Suppressor macrophage (primary cell): ENCODE measurements at places on chromosomes 6 and 20.

GRCh38 chr6:145329257-145329656, 406.1 kb downstream of the EPM2A start:
- DNase-seq = no peak

- DNase-seq = no peak
Measured at GRCh38 chr20:10783707-10784553, 110.1 kb upstream of the JAG1 start.

GRCh38 chr6:53128842-53129241, 19.8 kb downstream of the GCM1 start:
- DNase-seq = no peak

- no peak for DNase-seq
Measured at GRCh38 chr6:82381278-82381677, 17.7 kb downstream of the TPBG start.

GRCh38 chr20:45963059-45964005, 8.7 kb downstream of the ZNF335 start:
- peak; percentile 37 for DNase-seq

GRCh38 chr6:1554476-1555310, 55.0 kb upstream of the FOXC1 start:
- peak; percentile 69 for DNase-seq

GRCh38 chr6:17059022-17059421, 42.8 kb upstream of the STMND1 start:
- DNase-seq = no peak

GRCh38 chr20:42494290-42494689, 695.4 kb downstream of the PTPRT start:
- DNase-seq = no peak

DNA sequence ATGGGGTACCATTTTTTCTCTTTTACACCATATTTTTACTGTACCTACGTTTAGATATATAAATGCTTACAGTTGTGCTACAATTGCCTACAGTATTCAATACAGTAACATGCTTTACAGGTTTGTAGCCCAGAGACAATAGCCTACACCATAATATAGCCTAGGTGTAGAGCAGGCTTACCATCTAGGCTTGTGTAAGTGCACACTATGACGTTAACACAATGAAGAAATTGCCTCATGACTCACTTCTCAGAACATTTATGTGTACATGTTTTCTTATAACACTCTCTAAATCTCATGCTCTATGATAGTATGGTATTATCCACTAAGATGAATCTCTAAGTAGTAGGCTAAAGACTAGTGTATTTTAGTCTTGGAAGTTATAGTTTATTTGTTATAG, 13.5 kb downstream of the GPR63 start:
- DNase-seq = no peak

DNA sequence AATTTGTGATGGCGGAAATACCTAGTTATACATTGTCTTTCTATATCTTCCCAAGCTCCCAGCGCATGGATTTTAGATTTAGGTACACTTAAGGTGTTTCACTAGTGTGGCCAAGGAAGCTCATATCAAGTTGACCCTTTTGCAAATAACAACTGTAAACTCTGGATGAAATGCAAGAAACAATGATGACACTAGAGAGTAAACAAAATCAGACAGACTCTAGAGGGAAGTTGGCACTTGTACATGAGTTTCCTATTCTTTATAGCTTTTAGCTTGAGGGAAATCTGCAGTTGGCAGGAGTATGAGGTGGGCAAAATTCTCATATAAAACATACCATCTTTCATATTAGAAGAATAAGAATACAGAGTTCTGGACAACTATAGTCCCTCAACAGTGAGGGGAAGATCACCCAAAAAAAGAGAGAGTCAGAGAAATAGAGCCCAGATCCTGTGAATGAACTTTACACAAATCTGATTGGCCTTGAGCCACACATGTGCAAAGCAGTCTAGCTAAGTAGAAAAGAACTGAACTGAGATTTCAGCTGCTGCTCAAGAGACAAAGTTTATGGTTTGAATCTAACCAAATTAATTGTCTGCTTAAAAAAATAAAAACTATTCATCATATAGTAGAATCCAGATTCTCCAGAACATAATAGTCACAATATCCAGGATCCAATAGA, 26.1 kb downstream of the TXLNB start:
- DNase-seq = peak; percentile 12

DNA sequence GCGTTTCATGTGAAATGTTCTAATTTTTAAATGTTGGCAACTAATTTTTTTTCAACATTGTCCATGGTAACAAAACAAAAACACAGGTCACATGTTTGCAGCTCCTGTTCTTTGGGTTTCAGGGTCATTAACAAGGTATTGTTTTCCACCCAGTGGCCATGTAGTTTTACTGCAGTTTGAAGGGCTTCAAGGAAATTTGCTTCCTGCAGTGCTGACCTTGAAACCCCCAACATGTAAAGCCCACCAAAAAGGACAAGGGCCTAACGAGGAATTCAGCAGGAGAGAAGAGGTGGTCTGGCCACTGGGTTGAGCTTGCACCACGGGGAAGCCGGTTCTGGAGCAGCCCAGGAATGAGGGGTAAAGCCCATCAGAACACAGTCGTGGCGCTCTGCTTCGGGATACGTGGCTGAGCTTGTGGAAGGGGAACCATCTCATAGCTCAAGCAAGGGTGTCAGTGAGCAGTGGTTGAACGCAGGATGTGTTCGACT, 13.9 kb upstream of the KLHL31 start:
- DNase-seq = peak; percentile 62

GRCh38 chr20:3045042-3045815, 623 bp upstream of the MRPS26 start:
- peak; percentile 63 for DNase-seq

DNA sequence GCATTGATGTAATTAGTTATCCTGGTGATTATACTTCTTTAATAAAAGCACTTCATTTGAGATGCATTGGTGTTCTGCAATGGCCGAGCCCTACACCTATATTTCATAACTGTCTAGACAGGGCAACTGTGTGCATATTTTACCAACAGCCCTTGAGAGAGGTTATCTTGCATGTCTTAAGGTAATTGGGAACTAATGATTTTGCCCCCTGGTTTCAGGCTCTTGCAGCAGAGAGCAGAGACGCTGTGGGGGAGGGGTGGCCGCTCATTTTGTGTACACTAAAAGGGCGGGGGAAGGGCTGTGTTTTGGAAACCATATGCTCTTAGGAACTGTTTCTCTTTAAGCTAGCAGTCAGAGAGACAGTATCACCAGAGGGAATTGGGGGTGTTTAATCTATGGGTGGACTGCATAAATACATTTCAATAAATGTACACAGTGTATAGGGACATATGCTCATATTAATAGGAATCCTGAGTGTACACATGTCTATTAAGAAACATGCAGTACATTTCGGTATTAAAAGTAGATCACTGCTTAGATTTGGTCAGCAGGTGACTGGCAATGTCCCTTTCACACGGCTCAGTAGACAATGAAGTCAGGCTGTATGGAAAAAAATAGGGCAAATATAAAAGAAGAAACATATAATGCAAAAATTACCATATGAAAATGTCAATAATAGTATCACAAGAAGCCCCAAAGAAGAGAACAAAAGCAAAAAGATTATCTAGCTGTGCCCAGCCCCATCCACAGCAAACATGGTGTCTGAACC, 402.9 kb upstream of the CITED2 start:
- no peak for DNase-seq

DNA sequence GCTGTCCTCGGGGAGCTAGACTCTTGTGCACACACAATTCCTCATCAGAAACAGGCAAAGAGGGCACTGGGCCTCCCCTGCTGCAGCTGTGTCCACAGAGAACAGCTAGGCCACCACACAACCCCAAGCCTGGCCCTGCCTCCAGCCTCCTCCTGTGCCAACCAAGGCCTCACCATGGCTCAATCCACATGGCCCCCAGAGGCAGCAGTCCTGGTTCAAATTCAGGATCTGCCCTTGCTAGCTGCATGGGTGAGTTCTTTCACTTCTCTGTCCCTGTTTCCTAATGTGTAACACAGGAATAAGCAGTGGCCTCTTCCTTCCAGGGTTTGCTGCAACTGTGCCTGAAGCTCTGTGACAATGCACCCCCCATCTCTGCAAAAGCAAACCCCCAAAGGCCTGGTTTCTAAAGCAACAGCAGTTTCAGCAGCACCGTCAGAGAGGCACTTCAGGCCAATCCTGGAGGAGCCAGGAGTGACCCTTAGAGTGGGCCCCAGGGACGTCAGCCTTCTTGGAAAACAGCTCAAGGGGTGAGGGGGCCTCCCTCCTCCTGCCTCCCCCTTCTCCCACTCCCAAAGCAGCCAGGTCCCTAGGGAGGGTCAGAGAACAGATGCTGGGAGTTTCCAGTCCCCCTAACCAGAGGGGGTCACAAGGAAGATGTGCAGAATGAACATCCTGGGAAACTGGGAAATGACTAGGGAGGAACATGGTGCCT, 2.2 kb downstream of the ADISSP start:
- peak; percentile 17 for DNase-seq

- DNase-seq = no peak
Measured at GRCh38 chr6:5827056-5827904, 179.4 kb downstream of the NRN1 start.

DNA sequence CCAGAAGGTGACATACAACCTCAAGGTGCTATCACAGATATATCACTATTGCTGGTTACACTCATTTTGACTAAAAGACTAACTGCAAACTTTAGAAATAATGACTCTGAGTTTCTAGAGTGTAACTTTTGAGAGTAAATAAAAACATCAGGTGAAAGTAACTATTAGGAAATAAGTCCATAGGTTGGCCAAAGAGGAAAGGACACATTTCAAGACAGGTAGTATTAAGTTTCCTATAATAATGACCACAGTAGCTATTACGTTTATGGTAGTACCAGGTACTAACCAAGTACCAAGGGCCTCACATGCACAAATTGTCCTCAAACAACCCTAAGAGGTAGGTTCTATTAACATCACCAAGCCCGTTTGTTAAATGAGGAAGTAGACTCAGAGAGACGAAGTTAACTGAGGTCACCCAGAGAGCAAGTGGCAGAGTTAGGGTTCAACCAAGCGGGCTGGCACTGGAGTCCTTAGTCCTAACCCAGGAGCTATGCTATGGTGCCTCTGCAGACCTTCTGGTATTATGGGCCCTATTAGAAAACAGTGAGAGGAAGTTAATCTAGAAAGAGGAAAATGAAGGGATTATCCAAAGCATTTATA, 36.8 kb downstream of the HEBP2 start:
- DNase-seq = no peak

- DNase-seq = no peak
Measured at GRCh38 chr20:44125332-44126127, 61.5 kb downstream of the JPH2 start.

DNA sequence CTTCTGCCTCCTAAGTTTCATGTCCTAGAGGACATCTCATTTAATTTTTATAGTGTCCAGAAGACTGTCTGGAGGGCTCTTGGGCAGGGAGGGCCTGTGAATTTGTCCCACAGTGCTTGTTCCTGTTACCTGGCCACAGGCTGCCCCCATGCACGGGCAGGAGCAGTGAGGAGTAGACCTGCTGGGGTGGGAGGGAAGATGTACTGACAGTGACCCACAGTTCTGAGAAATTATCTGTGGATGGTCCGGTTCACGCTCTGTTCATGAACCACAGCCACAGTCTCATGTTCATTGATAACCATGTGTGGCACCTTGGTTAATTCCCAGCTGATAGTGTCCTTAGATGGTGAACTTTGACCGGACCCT, 18.8 kb upstream of the ZNF831 start:
- DNase-seq = no peak

DNA sequence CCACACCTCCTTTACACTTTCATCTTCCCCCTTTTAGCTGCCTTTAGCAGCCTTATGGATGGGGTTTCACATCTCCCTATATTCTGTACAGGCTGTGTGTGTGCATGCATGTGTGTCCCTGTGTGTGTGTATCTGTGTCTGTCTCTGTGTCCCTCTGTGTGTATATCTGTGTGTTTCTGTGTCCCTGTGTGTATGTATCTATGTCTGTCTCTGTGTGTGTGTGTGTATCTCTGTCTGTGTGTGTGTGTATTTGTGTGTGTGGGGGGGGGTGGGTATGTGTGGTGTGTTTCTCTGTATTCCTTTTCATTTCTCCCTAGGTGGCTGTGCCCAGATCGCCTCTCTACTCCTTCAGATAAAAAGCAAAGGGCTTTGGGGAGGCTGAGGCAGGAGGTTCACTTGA, 52.2 kb upstream of the CD83 start:
- DNase-seq = no peak

DNA sequence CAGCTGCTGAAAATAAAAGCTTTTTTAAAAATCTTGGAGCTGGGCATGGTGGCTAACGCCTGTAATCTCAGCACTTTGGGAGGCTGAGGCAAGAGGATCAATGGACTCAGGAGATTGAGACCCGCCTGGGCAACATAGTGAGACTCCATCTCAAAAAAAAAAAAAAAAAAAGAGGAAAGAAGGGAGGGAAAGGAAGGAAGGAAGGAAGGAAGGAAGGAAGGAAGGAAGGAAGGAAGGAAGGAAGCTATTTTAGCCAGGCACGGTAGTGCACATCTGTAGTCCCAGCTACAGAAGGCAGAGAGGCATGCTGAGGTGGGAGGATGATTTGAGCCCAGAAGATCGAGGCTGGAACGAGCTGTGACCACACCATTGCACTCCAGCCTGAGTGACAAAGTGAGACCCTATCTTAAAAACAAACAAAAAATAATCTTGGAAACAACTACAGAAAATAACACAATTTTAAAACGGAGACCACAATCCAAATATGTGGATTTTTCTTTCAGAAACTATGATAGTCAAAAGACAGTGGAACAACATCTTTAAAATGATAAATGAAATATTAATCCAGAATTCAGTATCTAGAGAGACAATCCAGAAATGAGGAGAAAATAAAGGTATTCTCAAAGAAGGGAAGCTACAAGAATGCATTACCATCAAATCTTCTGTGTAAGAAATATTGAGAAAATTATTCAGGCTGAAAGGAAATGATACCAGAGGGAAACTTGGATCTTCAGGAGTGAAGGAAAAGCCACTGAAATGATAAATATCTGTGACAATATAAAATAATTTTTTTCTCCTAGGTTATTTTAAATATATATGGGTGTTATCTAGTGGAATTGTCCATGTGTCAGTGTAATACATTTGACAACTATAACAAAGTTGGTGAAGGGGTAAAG, 182.0 kb downstream of the GPX5 start:
- no peak for DNase-seq
